Aorta (tissue), 5 donors: ENCODE measurements at places on chromosomes 1 and 21. TPM values are rescaled to one million over a fixed set of nuclear protein-coding genes. Genes with fewer than 3 reads are reported as not detected.

HCRTR1 gene
- not detected for total RNA-seq

PROK1 gene
- 0.26 TPM for total RNA-seq

FRRS1 gene
- total RNA-seq, result 6.7 TPM

S1PR1 gene
- total RNA-seq, result 51.3 TPM

CREG1 gene
- 127 TPM for total RNA-seq

LDLRAD1 gene
- total RNA-seq, result not detected

LYPD8 gene
- total RNA-seq, result not detected

C8A gene
- not detected for total RNA-seq

KLHL20 gene
- total RNA-seq, result 28.5 TPM

AMY1B gene
- not detected for total RNA-seq

CDC42BPA gene
- total RNA-seq, result 71.3 TPM

HLX gene
- total RNA-seq, result 13.1 TPM

GRIK1 gene
- total RNA-seq, result not detected

UCHL5 gene
- total RNA-seq, result 29.7 TPM

CYP4B1 gene
- 13.6 TPM for total RNA-seq

MMP23B gene
- 74.5 TPM for total RNA-seq

CCDC17 gene
- 3.3 TPM for total RNA-seq

OR2AK2 gene
- not detected for total RNA-seq

RYR2 gene
- total RNA-seq, result 128 TPM

OR10J1 gene
- not detected for total RNA-seq

HSD3B2 gene
- 0.55 TPM for total RNA-seq

TMEM240 gene
- 6.2 TPM for total RNA-seq

AGO1 gene
- 27.7 TPM for total RNA-seq

TSPAN2 gene
- total RNA-seq, result 83.0 TPM

LCE1E gene
- total RNA-seq, result not detected

WNT2B gene
- total RNA-seq, result 5.8 TPM

MCOLN2 gene
- 3.9 TPM for total RNA-seq

HES2 gene
- not detected for total RNA-seq

TRAF3IP3 gene
- total RNA-seq, result 4.3 TPM

PALMD gene
- 40.0 TPM for total RNA-seq

KIF26B gene
- 0.48 TPM for total RNA-seq

AADACL4 gene
- not detected for total RNA-seq

CD1E gene
- not detected for total RNA-seq

ZSWIM5 gene
- total RNA-seq, result 2.8 TPM

AJAP1 gene
- 0.16 TPM for total RNA-seq

SNX7 gene
- 39.3 TPM for total RNA-seq

ILDR2 gene
- 0.42 TPM for total RNA-seq
